ENCODE measurements at places on chromosomes 13 and 19. TPM values are rescaled to one million over a fixed set of nuclear protein-coding genes. Genes with fewer than 3 reads are reported as not detected.
A peak's percentile ranks its signal among the peaks of the same experiment; 100 is the strongest.

- no peak for DNase-seq
These were observed 156.4 kb upstream of the FREM2 start for GRCh38 chr13:38530492-38530891.

DNA sequence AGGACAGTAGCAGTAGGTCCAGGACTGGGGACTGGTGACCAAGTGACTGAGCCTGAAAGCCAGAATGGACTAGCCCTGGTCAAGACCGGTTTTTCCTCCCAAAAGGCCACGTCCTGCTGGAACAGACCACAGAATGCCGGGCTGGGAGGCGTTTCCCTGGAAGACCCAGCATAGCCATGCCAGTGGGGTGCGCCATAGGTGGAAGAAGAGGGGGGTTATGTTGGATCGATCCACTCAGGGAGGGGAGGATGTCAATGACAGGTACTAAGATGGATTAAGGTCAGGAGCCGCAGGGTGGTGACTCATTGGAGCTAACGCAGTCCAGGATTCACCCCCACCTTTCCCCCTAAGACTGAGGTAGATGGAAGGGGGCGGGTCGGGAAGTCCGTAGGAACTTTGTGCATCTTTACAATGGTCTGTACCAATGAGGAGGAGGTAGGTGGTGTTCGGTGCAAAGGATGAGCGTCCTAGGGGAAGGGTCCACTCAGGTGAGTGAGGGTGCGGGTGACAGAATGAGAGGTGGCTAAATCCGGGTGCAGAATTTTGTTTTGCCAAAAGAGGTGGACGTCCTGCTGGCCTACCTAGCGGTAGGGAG is 21.0 kb downstream of the VASP start:
- DNase-seq = peak; percentile 27

- DNase-seq = no peak
These were observed 676 bp upstream of the POLRMT start for GRCh38 chr19:633786-634639.

DNA sequence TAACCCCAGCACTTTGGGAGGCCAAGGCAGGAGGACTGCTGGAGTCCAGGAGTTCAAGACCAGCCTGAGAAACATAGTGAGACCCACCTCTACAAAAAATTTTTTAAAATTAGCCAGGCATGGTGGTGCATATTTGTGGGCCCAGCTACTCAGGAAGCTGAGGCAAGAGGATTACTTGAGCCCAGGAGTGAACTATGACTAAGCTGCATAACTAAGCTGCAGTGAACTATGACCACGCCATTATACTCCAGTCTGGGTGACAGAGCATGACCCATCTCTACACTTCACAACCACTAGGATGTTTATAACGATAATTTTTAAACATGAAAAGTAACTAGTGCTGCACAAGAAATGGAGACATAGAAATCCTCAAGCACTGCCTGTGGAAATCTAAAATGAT is 352.7 kb upstream of the SGCG start:
- DNase-seq = no peak

The OSCAR gene
- total RNA-seq = 0.36 TPM

The ZNF90 gene
- 0.50 TPM for total RNA-seq

- DNase-seq = no peak
These were observed 46.8 kb downstream of the ZNF85 start for GRCh38 chr19:20969898-20970297.

GRCh38 chr13:109904218-109904617 is 117.8 kb upstream of the IRS2 start:
- no peak for DNase-seq

The CD70 gene
- total RNA-seq = not detected

The SOX1 gene
- not detected for total RNA-seq

GRCh38 chr13:102347490-102347889 is 54.4 kb downstream of the FGF14 start:
- no peak for DNase-seq

DNA sequence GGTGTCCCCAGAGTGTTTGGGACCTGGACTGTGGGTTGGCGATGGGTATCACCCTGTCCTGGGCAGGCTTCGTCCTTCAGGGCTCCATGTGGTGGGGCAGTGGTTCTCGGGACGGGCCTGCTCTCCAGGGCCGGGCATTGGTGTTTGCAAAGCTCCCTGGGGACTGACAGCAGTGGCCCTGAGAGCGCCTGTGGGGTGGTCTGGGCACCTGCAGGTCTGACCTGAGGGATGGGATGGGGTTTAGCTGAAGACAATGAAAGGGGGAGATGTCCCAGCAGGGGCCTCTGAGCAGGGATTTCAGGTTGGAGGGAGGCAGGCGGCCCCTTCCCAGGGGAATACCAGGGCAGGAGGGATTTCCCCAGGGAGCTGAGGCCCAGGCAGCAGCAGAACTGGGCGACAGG is 68.3 kb upstream of the MCF2L start:
- DNase-seq = no peak

The ZNF534 gene
- 0.47 TPM for total RNA-seq

DNA sequence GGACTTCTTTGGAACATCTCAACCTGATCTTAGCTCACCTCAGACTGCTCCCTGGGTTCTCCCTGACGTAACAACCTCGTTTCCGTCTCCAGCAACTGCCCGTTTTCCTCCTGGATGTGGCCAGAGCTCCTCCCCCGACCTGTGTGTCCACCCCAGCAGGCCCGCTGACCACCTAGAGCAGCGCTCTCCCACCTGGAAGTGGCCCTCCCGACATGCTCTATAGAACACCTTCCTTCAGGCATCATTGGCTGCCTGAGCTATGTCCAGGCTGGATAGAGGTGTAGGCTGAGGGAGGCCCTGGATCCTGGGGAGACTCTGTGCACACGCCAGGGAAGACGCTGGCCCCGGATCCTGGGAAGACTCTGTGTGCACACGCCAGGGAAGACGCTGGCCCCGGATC is 81.3 kb downstream of the TEX29 start:
- DNase-seq = no peak

DNA sequence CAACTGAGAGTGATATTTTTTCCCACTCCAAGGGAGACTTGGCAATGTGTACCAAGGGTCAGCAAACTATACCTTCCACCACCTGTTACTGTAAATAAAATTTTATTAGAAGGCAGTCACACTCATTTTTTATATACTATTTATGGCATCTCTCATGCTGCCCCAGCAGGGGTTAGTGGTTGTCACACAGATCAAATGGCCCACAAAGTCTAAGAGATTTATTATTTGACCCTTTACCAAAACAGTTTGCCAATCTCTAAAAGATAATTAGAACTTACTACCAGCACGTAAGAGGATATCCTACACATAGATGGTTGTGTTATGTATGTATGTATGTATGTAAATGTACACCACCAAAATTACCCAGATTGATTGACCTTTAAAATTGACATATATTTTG is 185.1 kb downstream of the PRR20E start:
- DNase-seq = no peak

GRCh38 chr19:5826531-5827341 is 12.8 kb downstream of the FUT6 start:
- DNase-seq = peak; percentile 70

DNA sequence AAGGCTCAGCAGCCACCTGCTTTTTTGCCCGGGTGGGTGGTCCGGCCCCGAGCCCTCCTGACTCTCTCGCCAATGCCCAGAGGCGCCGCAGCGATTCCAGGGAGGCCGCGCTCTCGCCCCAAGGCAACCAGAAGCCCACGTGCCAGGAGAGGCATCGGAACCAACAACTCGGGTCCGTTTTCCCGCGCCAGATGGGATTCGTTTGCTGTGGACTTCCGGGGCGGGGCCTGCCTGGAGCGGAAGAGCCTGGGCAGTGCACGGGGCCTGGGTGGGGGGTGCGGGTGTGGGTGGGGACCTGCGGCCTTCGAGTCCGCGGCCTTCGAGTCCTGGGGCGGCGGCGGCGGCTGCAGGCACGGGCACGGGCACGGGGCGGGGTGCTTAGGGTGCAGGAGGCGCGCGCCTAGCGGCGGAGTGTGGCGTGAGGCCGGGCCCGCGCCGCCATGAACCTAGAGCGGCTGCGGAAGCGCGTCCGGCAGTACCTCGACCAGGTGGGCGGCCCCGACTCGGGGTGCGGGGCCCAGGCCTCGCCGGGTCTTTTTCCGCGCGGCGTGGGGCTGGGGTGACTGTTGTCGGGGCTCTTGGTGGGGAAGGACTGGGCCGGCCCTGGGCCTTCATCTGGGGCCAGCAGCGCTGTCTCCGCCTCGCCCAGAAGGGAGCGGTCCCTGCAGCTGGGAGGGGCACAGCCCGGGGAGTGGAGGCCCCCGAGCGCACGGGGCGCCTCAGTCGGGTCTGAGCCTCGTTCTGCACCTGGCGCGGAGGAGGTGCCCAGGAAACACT is at the start of gene CDC16:
TSS of gene CDC16 (plus strand) at position 253 of the 777 bp plus-strand sequence. CDS start at position 441, 188 bp downstream.
- DNase-seq = peak; percentile 94

- DNase-seq = no peak
These were observed 3.7 kb upstream of the BAX start for GRCh38 chr19:48950830-48951519.

GRCh38 chr13:101218484-101218883 is 197.8 kb downstream of the NALCN start:
- no peak for DNase-seq

DNA sequence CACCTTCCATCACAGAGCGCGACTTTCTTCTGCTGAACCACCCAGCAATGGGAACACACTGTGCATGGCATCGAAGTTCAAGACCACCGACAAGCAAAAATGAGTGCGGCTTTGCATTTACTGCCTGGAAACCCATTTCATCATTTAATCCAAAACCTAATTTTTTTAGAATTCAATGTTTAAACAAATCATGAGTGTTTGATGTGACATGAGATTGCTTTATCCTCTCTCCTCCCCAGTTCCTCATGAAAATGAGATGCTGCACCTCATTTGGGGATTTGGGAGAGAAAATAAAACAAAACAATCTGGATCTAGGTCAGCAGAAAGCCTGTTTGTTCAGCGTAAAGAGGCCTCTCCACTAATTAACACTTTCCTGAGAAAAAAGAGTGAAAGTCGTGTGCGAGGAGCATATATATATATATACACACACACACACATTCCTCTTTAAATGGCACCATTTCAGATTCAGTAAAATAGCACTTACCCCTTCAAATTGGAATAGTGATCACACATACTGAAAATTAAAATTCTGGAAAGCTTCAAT is 126.2 kb downstream of the DCT start:
- no peak for DNase-seq

The CEBPG gene
- total RNA-seq = 14.1 TPM

DNA sequence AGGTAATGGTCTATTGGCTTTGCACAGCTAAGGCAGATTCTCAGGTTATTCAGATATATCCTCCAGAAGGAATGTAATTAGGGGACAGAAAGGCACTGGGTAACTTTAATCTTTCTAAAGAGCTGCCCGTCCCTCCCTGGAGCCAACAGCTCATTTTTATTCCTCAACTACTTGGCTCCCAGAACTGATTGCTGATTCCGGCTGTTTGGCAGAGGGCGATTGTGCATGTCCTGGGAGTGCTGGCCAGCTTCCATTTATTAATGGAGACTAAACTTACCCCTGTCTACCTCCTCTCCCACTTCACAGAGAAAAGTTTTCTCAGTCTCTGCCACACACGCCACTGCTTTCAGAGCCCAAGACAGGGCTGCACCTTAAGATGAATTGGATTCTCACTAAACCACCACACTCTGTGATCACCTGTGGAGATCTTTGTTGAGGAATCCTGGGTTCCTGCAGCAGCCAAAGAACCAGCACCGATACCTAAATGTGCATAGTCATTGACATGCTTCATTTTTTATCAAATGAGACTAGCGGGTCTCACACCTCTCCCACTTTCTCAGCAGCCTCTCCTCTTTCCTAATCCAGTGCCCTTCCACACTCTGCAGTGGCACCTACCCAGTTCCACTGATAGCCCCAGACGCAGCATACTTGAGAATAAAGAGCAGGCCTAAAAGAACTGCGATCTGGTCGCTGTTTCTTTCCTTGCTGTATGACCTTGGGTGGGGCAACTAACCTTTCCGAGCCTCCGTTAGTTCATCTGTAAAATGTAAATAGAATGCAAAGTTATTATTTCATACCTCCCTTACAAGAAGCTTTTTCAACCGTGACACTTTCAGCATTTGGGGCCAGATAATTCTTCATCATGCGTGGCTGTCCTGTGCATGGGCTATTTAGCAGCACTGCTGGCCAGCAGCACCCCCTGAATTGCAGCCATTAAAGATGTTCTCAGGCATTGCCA is 648.7 kb downstream of the UQCRFS1 start:
- no peak for DNase-seq

GRCh38 chr13:50198508-50198907 is 183.3 kb downstream of the KCNRG start:
- DNase-seq = no peak

- DNase-seq = peak; percentile 79
These were observed 5.1 kb downstream of the EGLN2 start for GRCh38 chr19:40803857-40804782.

DNA sequence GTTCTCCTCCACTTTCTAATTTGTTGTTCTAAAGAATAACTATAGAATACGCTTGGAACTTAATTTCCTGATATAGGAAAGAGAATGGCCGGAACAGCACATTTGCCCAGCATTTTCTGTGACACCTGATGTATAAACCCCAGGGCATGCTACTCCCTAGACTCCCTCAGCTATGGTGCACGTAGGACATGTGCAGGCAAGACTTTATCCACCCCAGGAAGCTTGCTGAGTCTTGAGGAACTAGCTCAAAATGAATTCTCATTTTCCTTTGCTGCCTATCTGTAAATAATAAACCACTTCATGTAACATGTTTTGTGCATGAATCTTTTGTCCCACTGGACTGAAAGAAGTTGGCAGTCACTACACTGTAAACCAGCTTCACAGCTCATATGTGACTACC is 535.8 kb upstream of the SLITRK1 start:
- DNase-seq = no peak

DNA sequence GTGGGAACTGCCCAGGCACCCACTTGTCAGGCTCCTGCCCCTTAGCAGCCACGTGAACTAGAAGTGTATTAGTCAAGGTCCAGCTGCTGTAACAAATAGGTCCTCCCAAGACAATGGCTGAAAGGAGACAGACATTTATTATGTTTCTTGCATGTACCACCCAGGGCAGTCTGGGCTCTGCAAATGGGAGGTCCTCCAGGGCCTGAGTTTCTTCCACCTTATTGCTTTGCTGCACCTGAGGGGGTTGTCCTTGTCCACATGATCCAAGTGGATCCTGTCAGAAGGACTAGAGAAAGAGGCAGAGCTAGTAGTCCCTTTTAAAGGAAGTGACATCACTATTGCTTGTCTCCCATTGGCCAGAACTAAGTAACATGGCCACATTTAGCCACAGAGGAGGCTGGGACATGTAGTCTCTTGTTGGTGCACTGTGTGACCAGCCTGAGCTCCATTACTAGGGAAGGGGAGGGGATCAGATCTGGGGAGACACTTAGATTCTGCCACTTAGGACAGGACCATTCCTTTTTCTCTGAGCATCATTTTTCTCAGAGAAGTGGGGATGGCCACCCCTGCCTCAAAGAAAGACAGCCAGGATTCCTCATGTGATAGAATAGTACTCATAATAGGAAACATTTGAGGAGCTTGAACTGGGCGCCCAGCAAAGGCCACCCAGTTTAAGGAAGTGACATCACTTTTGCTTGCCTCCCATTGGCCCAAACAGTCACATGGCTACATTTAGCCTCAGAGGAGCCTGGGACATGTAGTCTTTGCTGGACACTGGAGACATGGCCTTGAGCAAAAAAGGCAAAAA is 15.1 kb downstream of the CC2D1A start:
- no peak for DNase-seq

DNA sequence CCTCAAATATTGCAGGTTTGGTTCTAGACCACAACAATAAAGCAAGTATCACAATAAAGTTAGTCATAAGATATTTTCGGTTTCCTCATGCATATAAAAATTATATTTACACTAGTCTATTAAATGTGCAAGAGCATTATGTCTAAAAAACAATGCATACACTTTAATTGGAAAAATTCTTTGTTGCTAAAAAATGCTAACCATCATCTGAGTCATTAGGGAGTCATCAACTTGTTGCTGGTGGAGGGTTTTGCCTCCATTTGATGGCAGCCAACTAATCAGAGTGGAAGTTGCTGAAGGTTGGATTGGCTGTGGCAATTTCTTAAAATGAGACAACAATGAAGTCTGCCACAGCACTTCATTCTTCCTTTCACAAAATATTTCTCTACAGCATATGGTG is 422.3 kb upstream of the GPC6 start:
- no peak for DNase-seq

Measured in heart left ventricle (tissue), 16 donors.